Activated CD4-positive, alpha-beta T cell treated with anti-CD3 and anti-CD28 coated beads, Interleukin-2, amount 10 ng/mL, durations not matched to agents 7 days and 5 days (primary cell): ENCODE measurements at places on chromosomes 4 and X.
A peak's percentile ranks its signal among the peaks of the same experiment; 100 is the strongest.

- no peak for DNase-seq
Measured at GRCh38 chr4:185463541-185463940, 8.0 kb downstream of the CCDC110 start.

GRCh38 chr4:74794382-74795010 lies at the start of gene BTC:
Gene BTC, minus strand, starts transcription at chr4:74794523. Its CDS starts 198 bp downstream, at chr4:74794325.
- DNase-seq, result no peak

GRCh38 chrX:19627533-19627932 lies 112.2 kb upstream of the MAP3K15 start:
- DNase-seq, result no peak

DNA sequence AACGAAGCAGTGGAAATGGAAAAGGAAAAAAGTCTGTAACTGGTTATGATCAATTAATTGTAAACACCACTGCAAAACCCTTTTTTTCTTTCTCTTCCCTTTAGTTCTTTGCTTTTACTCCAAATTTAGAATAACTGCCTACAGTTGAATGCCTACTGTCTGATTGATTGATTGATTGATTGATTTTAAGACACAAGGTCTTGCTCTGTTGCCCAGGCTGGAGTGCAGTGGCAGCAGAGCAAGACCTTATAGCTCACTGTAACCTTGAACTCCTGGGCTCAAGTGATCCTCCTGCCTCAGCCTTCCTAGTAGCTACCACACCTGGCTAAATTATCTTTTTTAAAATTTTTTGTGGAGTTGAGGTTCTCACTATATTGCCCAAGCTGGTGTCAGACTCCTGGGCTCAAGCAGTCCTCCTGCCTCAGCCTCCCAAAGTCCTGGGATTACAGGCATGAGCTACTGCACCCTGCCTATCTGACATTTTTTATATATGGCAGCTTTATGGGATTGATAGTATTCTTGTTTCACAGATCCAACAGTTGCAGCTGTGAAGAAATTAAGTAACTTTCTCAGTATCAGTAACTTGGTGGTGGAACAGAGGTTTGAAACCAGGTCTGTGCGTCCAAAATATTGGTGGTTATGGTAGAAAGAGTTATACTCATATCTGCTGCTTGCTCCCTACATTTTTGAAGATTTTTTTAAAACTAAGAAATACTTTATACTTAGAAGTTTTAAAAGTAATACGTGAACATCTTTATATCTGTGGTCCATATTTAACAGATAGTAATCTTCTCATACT lies 12.4 kb downstream of the UBE2K start:
- DNase-seq, result no peak

DNA sequence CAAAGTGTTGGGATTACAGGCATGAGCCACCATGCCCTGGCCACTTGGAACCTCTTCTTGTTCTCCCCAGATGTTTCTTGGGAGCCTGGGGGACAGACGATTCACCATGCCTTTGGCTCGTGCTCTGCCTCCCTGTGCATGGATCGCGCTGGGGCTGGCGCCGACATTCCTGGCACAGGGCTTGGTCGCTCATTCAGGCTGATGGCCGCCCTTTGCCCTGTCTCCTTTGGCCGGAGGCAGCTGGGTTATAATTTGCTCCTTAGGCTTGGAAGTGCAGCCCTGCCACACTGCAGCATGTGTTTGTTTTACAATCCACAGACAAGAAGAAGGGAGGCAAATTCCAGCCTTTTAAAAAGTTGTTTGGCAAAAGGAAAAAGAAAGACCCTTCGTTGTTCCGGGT lies 115.3 kb downstream of the AASDH start:
- no peak for DNase-seq

DNA sequence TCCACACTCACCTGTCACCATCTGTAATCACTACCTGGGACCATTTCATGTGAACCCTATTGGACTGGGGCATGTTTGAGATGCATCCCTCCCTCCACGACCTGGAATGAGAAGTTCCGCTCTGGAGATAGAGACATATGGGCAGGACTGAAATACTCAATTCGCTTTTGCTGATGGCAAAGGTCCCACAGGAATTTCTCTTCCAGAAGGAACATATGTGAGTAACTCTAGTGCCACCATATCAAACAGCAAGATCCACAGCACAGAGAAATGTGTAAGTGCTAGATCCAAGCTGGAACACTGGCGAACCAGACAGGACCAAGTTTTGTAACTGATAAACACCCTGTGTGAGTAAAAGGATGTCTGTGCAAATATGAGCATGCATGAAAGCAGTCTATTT lies 43.9 kb downstream of the SEL1L3 start:
- DNase-seq, result no peak

DNA sequence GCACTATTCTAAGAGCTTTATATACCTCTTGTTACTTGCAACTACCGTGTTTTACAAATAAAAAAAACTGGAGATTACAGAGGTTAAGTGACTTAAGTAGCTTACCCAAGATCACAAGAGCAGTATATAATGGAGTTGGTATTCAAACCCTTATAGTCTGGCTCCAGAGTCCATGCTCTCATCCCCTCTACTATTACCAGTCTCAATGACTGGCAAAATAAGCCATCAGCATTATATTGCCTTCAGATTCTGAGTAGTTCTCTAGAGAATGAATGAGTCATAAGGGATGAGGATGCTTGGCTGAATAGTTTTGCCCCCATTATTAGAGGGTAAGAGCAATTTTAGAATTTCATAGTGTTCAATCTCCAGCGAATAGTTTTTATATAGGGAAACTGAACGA lies 170.1 kb upstream of the ATOH1 start:
- no peak for DNase-seq

- no peak for DNase-seq
Measured at GRCh38 chr4:3184725-3185124, 64.2 kb upstream of the MSANTD1 start.

DNA sequence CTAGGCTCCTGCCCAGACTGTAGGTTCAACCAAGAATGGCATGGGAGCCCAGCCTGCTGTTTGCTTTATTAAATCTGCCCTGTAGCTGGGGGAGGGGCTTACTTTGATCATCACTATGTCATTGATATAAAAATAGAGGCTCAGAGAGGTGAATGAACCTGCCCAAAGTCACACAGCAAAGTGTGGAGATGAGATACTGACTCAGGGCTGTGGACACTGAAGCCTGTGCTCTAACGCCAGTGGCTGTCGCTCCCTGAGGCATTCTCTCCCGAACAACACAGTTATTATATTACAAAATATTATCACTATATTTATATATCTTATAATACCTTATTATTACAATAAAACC lies 3.5 kb downstream of the MSANTD1 start:
- DNase-seq, result no peak

- no peak for DNase-seq
Measured at GRCh38 chr4:119823891-119824290, 195.3 kb upstream of the PDE5A start.

GRCh38 chr4:88706574-88706973 lies 8.9 kb upstream of the NAP1L5 start:
- no peak for DNase-seq

- DNase-seq, result no peak
Measured at GRCh38 chrX:147174591-147174990, 360.0 kb upstream of the CXorf51A start.

DNA sequence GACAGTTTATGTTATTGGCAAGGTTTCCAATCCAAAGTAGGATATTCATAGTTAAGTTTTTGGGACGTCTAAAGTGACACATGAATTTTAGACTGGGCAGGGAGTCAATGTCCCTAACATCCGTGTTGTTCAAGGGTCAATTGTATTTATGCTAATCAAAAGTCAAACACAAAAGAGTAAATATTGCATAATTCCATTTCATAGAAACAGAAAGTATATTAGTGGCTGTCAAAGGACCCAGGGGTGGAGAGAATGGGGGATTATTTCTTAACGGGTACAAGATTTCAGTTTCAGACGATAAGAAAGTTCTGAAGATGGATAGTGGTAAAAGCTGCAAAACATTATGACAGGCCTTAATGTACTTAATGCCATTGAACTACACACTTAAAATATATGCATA lies 971.8 kb upstream of the AGA start:
- no peak for DNase-seq

DNA sequence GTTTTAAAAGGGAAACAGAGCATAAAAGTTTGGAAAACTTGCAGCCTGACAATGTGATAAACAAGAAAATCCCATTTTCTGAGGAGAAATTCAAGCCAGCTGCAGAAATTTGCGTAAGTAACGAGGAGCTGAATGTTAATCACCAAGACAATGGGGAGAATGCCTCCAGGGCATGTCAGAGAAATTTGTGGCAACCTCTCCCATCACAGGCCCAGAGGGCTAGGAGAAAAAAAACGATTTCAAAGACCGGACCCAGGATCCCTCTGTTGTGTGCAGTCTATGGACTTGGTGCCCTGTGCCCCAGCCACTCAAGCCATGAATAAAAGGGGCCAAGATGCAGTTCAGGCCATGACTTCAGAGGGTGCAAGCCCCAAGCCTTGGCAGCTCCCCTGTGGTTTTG lies 355.4 kb upstream of the NDST3 start:
- DNase-seq, result no peak

- peak; percentile 27 for DNase-seq
Measured at GRCh38 chr4:39637586-39638353, 895 bp downstream of the SMIM14 start.
